Effector CD8-positive, alpha-beta T cell (primary cell): ENCODE measurements at places on chromosomes 7 and 10.

DNA sequence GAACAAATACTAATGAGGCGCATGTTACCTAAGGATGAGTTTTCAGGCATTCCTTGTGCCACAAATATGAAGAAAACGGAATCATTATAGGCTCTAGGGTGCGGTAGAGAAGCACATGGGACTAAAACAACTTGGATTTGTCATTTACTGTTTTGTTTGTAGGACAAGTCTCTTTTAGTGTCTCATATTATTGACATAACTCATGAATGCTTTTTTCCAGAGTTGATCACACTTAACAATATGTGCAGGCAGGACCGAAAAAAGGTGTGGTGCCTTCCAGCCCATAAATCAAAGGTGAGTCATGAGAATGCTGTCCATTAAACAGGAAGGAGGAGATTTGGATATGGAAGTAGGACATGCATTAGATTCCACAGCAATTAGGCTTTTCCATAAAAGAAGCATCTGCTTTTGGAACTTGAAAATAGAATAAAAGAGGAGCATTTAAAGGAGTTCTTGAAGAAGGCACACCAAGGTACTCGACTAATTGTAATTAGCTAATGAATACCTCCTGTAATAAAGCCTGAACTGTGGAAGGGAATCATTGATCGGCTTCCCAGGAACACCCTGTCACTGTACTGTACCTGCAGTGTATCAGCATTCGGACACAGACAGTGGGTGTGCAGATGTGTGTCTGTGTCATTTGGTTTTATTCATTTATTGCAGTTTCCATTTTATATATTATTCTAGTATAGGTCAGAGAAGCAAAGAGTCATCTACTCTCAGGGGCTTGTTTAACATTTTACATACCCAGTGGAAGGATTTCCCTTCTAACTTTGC, 119.7 kb upstream of the KLF14 start:
- no peak for DNase-seq

DNA sequence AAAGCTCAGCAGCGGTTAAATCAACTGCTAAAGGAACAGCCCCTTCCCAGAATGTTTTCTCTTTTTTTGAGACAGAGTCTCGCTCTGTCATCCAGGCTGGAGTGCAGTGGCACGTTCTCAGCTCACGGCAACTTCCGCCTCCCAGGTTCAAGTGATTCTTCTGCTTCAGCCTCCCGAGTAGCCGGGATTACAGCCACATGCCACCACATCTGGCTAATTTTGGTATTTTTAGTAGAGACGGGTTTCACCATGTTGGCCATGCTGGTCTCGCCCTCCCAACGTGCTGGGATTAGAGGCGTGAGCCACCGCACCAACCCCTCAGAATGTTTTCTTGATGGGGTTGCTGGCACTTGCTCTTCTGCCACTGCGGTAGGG, 59.8 kb upstream of the IL6 start:
- no peak for DNase-seq

GRCh38 chr7:157462419-157462771, 125.6 kb downstream of the DNAJB6 start:
- no peak for DNase-seq

DNA sequence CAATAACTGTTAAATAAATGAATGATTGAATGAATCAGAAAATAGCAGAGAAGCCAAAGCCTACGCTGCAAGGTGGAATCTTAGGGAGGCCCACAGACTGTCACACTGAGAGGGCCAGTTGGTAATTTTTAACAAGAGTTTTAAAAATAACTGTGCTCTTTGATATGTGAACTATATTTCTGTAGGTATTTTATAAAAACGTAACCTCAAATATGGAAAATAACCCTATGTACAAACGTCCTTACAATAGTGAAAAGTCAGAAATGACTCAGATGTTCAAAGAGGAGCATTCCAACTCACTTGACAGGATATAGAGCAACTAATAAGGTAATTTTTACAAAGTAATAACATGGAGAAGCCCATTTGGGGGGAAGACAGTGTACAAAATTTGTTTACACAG, 18.9 kb upstream of the TMEM273 start:
- DNase-seq: no peak

GRCh38 chr7:83739527-83739926, 90.6 kb upstream of the SEMA3E start:
- DNase-seq: no peak

- DNase-seq: no peak
Measured at GRCh38 chr10:103856797-103857170, 1.4 kb upstream of the SH3PXD2A start.

GRCh38 chr10:77357185-77357584, 280.4 kb downstream of the KCNMA1 start:
- DNase-seq: no peak

- DNase-seq: no peak
Measured at GRCh38 chr10:16944986-16945385, 127.8 kb upstream of the RSU1 start.

DNA sequence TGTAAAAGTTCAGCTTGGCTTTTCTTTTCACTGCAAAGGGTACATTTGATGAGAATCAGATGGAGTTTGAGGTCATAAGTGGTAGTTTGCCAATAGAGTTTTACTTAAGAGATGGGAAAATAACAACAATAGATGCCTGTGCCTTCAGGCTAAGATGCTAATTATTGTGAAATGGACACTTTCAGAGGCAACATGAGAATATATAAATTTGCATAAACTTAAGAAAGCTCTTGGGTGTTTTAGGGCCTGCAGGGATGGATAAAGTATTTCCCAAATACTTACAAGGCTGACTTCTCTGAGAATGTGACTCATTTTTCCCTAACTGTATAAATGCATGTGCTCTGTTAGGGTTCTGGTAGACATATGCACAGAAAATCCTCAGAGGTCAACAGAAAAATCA, 200.3 kb upstream of the SVIL start:
- DNase-seq: no peak

GRCh38 chr7:86904949-86905834, 154.3 kb downstream of the ELAPOR2 start:
- DNase-seq: no peak

- DNase-seq: no peak
Measured at GRCh38 chr10:58554316-58554715, 41.6 kb downstream of the BICC1 start.

- DNase-seq: no peak
Measured at GRCh38 chr10:78969719-78970118, 99.0 kb upstream of the ZMIZ1 start.

GRCh38 chr7:149440222-149440621, 20.6 kb downstream of the ZNF777 start:
- no peak for DNase-seq

DNA sequence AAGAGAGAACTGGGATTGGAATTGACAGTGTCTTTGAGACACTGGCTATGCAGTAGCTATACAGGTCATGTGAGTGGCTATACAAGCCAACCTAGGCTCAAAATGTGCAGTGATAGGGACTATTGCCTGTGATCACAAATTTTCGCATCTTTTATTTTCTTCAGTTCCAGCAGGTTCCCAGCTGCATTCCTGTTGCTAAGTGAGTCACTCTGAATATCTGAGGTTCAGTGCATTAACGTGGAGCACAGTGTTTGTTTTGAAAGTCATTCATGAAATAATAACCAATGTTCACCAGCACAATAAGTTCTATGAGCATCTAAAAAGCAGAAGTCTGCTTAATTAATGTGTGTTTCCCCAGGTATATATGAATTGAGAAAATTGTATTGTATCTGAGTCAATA, 1236.0 kb upstream of the CELF2 start:
- DNase-seq: no peak

GRCh38 chr7:55177589-55178261, 158.9 kb downstream of the EGFR start:
- DNase-seq: no peak

GRCh38 chr10:121448766-121449421, 149.3 kb downstream of the FGFR2 start:
- DNase-seq: no peak

GRCh38 chr10:118835682-118836326, 81.0 kb upstream of the CACUL1 start:
- DNase-seq: no peak

DNA sequence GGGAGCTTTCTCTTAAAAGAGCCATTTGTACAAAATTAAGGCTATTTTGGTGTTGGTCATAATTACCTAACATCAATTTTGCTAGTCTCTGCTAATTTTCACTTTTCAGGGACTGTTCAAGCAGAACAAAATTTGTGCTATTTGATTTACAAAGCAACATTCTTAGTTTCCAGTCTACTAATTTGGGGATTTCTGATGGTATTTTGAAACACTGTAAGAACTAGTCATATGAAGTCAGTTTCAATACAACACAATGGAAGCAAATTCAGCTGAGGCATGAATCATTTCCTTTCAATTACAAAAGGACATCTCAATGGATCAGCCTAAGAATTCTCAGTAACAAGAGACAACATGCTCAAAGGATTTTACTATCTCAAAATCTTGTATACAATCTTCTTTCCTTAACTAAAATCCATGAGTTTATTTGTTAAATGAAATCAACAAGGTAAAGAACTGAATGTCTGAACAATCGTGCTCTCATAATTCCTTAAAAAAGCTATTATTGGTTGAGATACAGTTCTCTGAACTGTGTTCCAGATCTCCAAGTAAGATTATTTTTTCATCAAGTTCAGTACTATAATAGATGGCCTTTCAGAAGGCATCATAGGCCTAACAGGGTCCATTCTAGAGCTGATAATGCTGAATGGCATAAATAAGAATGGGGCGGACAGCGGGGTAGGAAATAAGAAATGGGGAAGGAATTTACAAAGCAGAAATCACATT, 144.6 kb downstream of the NRCAM start:
- DNase-seq: no peak

DNA sequence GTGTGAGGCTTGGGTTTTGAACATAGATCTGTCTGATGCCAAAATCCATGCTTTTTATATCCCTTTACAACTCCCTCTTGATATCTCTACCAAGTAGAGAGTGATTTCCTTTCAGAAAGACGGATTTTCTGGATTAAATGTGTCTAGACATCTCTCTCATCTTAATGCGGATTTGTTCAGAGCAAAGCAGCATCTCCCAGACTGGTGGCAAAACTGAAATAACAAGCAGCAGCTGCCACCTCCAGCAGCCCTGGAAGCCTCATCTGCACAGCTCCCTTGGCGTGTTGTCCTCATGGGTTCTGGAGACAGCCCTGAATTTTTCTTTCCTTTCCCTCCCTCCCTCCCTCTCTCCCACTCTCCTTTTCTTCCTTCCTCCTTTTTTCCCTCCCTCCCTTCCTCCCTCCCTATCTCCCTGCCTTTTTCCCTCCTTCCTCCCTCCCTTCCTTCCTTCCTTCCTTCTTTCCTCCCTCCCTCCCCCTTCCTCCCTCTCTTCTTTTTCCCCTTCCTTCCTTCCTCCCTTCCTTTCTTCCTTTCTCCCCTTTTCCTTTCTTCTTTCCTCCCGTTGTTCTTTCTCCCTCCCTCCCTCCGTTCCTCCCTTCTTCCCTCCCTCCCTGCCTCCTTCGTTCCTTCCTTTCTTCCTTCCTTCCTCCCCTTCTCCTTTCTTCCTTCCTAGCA, 639.9 kb downstream of the TYW1 start:
- DNase-seq: no peak

- DNase-seq: no peak
Measured at GRCh38 chr10:64037071-64037661, 516.0 kb downstream of the REEP3 start.

- no peak for DNase-seq
Measured at GRCh38 chr7:37532636-37533035, 84.0 kb upstream of the ELMO1 start.

DNA sequence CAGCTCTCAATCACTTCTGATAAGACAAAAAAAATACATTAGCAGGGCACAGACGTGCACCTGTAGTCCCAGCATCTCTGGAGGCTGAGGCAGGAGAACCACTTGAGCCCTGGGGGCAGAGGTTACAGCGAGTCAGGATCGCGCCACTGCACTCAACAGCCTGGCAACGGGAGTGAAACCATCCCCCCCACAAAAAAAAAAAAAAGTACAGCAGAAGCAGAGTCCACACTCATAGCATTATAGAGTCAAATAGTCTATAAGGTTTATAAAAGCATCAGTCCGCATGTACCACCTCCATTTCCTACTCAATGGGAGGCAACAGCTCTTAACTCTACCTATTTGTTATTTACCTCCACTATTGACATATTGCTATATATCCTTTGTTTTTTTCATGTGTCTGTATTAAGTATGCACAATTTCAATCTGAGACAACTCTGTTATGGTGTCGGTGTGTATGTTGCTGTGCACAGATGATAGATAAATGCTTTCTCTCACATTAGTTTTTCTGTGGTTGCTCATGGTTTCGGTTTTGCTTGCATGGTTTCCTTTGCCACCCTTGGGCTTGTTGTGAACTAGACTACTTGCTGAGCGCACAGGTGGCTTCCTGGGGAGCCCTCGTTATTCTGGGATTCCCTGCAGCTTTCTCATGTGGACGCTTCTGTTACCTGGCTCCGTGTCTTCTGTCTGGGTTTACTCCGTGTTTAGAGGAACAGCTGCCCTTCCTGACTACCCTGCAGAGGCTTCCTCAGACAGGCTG, 40.4 kb downstream of the PROSER2 start:
- no peak for DNase-seq

DNA sequence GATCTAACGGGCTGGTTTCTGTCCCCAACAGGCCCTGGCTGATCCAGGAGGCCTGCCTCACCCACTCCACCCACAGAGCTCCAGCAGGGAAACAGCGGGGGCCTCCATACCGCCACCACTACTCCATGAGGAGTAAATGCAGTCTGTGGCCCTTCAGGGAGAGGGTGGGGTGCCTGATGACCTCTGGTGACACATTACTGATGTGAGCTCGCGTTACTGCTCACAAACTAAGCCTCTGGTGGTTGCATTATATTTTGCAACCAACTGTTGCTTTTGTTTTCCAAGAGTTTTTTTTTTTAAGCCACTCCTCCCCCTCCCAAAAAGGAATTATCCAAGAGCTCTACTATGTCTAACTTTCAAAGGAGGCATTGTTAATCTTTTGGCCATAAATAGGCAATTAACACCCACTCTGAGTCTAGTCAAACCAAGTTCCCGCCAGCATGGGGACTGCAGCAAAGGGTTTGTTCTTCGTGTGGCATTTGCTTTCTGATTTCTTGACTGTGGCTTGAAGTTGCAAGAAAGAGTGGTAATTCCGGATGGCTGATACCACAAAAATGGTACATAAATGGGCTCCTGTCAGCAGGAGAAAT, 72.6 kb downstream of the FAM53B start:
- DNase-seq: no peak

GRCh38 chr7:34821932-34822558, 164.0 kb downstream of the NPSR1 start:
- DNase-seq: no peak

- DNase-seq: no peak
Measured at GRCh38 chr10:44848211-44848610, 62.9 kb upstream of the TMEM72 start.
